ENCODE measurements at places on chromosomes 7 and 10.

GRCh38 chr7:103120362-103120761 lies 28.5 kb downstream of the NAPEPLD start:
- DNase-seq = no peak

DNA sequence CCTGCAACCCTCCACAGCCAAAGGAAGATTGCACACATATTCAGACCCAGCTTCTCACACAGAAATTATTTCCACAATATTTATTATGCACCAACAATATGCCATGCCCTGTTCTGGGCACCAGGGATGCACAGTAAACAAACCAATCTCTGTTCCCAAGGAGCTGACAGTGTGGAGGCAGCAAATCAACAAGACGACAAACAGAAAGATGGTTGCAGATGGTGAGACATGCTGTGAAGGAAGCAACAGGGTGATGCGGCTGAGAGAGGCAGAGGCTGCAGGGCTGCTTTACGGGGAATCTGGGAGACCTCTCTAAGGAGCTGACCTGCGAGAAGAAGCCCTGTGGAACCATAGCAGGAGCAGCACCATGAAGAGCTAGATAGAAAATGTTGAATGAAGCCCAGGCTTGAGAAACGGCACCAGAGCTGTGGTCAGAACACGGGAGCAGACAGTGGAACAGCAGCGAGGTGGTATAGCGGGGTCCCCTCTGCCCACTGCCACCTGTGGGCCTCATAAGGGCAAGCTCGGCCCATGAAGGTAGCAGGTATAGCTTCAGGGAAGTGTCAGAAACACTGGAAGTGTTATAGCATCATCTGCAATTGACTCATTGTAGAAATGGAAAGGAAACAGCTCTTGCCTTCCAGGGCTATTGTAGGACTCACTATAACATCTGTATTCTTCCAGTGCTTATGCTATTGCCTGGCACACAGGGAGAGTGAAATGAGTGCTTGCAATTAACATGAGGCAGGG lies 17.4 kb downstream of the RBP3 start:
- no peak for DNase-seq

DNA sequence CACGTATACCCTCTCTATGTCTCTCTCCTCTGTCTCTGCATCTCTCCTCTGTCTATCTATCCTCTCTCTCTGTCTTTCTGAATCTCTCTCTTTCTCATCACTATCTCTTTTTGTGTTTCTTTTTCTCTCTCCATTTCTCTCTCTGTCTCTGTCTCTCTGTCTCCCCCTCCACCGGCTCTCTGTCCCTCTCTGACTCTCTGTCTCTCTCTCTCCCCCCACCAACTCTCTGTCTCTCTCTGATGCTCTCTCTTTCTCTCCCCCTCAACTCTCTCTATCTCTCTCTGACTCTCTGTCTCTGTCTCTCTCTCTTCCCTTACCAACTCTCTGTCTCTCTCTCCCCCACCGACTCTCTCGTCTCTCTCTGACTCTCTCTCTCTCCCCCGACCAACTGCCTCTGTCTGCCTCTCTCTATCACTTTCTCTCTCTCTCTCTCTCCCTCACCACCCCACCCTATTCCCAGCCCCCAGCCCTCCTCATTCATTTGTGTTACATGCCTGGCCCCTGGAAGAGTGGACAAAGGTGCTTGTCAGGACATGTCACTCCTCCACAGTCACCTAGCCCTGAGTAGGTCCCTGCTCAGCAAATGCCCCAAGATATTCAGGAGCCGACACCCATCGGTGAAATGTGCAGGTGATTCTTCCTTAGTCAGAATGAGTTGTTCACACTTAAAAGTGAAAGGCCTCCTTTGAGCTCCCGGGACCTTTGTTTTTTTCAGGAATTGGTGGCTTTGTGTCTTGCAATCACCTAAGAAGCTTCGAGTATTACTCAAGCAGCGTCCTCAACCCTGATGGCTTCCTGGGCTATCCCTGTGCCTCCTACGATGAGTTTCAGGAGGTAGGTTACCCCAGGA lies 13.6 kb downstream of the PNLIPRP2 start:
- DNase-seq = no peak

- DNase-seq = no peak
Measured at GRCh38 chr7:125383324-125383723, 453.7 kb upstream of the POT1 start.

- DNase-seq = no peak
Measured at GRCh38 chr10:79547973-79548372, 12.2 kb downstream of the SFTPA2 start.

DNA sequence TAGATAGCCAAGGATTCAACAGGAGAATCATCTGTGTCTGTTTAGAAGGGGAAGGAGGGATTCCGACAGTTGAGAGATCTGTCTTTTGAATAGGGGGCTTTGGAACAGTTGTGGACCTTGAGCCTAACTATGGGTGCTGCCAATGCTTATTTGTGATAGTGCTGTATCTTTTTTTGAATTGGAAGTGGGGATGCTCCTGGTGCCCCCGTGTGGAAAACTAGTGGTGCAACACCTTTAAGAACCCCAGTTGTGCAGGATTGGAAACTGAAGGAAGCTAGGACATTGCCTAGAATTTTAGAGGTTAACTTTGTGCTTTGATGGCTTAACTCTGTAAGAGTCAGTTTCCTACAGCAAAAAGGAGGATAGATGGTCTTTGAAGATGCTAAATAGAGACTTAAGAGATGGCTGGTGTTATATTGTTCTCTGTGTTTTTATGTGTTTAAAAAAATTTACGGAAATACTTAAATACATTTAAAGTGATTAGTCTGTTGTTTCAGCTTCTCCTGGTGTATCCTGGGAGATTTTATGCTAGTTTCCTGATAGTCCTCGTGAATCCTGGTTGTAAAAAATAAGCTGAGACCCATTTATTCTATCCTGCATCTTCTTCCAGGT lies 69.3 kb downstream of the AP3M1 start:
- peak; percentile 51 for DNase-seq

GRCh38 chr7:141301544-141301943 lies 227.7 kb downstream of the TMEM178B start:
- no peak for DNase-seq

GRCh38 chr10:29026065-29026797 lies 262.6 kb upstream of the LYZL1 start:
- no peak for DNase-seq

GRCh38 chr7:22179442-22179879 lies 177.5 kb downstream of the RAPGEF5 start:
- DNase-seq = no peak

- DNase-seq = no peak
Measured at GRCh38 chr7:92231-92674, 100.1 kb upstream of the FAM20C start.

Data from activated T-cell treated with anti-CD3 and anti-CD28 coated beads, Interleukin-2, amount 50 U/mL, for 48 hours (primary cell).